ENCODE measurements at places on chromosomes 1 and 21.

GRCh38 chr1:73639494-73639893, 558.5 kb downstream of the LRRIQ3 start:
- no peak overlapping the region for H3K27ac ChIP-seq
- H3K27me3 ChIP-seq: peaks cover 8% of the 10 kb centered on the region
- DNase-seq: no peak
- no peaks in the 10 kb centered on the region for H3K36me3 ChIP-seq

- H3K4me1 ChIP-seq: no peaks in the 10 kb centered on the region
- no peaks in the 10 kb centered on the region for H3K36me3 ChIP-seq
- no peak overlapping the region for H3K4me3 ChIP-seq
- no peak for DNase-seq
- H3K27ac ChIP-seq: no peak overlapping the region
- no peaks in the 10 kb centered on the region for H3K27me3 ChIP-seq
Observed at GRCh38 chr1:186837806-186838205, 9.1 kb downstream of the PLA2G4A start.

GRCh38 chr21:14918527-14918926, 146.3 kb downstream of the NRIP1 start:
- no peaks in the 10 kb centered on the region for H3K4me1 ChIP-seq
- DNase-seq: no peak
- no peak overlapping the region for H3K4me3 ChIP-seq
- no peaks in the 10 kb centered on the region for H3K27me3 ChIP-seq
- no peak overlapping the region for H3K27ac ChIP-seq

GRCh38 chr1:3817821-3818597, 21.7 kb upstream of the LRRC47 start:
- DNase-seq: no peak
- no peak overlapping the region for H3K4me3 ChIP-seq
- H3K27ac ChIP-seq: no peak overlapping the region
- peaks cover 2% of the 10 kb centered on the region for H3K36me3 ChIP-seq
- no peaks in the 10 kb centered on the region for H3K27me3 ChIP-seq

GRCh38 chr1:52629325-52629643, 3.7 kb upstream of the SHISAL2A start:
- no peak for DNase-seq
- no peaks in the 10 kb centered on the region for H3K4me1 ChIP-seq
- H3K4me3 ChIP-seq: no peak overlapping the region

- DNase-seq: peak; percentile 76
- peak overlapping the region; percentile 75 for H3K27ac ChIP-seq
- no peaks in the 10 kb centered on the region for H3K36me3 ChIP-seq
- H3K4me3 ChIP-seq: no peak overlapping the region
- peaks cover 32% of the 10 kb centered on the region for H3K4me1 ChIP-seq
Observed at GRCh38 chr1:232221802-232222499, 408.0 kb downstream of the SIPA1L2 start.

GRCh38 chr1:185453496-185454192, 136.6 kb upstream of the IVNS1ABP start:
- peaks cover 5% of the 10 kb centered on the region for H3K4me1 ChIP-seq
- no peak overlapping the region for H3K4me3 ChIP-seq
- DNase-seq: no peak
- H3K27me3 ChIP-seq: no peaks in the 10 kb centered on the region
- peak overlapping the region; percentile 47 for H3K27ac ChIP-seq

DNA sequence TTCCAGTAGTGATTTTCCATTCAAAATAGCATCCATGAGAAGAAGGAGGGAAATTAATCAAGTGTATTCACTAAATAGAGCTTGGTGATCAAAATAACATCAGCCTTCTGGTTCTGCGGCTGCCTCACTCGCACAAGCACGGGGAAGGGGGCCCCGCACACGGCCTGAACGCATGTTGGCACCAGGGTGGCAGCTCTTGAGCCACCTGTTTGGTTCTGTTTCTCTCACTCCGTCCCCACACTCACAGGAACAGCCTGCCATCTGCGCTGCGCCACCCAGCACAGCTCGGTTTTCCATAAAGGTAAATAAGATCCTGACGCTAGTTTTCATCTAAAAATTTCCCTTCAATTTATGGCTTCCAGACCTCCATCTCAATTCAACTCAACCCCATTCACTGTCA, 49.4 kb downstream of the TIAM1 start:
- no peak for DNase-seq
- peaks cover 18% of the 10 kb centered on the region for H3K4me1 ChIP-seq
- no peaks in the 10 kb centered on the region for H3K27me3 ChIP-seq

GRCh38 chr21:28138272-28138671, 854.4 kb downstream of the LTN1 start:
- DNase-seq: no peak
- H3K4me3 ChIP-seq: no peak overlapping the region
- no peaks in the 10 kb centered on the region for H3K27me3 ChIP-seq

DNA sequence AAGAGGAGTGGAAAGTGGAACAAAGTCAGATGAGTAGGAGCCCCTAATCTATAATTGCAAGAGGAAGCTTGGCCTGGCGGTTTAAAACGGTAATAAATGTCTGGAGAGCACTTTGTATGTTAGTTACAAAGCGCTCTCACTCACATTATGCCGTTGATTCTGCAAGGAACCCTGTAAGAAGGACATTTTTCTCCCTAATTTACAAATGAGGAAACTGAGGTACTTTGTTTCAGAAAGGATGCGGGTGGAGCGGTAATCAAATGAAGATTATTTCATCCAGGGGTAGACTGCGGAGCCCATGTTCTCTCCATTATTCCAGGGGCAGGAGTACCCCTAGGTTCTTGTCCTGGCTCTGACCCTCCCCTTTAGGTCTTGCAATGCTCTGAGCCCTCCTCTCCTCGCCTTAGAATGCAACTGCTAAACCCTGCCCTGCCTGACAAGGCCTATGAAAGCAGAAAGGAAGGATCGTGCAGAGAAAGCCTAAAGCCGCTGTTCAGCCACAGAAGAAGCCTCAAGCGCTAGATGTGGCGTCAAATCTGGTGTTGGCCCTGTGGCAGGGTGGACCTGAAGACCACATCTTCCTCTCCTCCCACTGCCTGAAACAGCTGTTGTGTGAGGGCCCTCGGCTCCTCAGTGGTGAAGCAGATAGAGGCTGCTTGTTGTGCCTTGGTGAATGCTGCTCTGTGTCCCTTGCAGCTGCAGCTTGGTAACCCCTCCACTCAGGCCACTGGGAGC, 588 bp upstream of the PACC1 start:
- H3K4me3 ChIP-seq: peak overlapping the region; percentile 69
- H3K36me3 ChIP-seq: no peaks in the 10 kb centered on the region
- no peaks in the 10 kb centered on the region for H3K4me1 ChIP-seq
- H3K27me3 ChIP-seq: no peaks in the 10 kb centered on the region

- peak overlapping the region; percentile 24 for H3K27ac ChIP-seq
- no peak overlapping the region for H3K4me3 ChIP-seq
- no peak for DNase-seq
- peaks cover 14% of the 10 kb centered on the region for H3K4me1 ChIP-seq
- H3K27me3 ChIP-seq: peaks cover 3% of the 10 kb centered on the region
- H3K36me3 ChIP-seq: peaks cover 22% of the 10 kb centered on the region
Observed at GRCh38 chr1:35288761-35289160, 20.3 kb downstream of the ZMYM4 start.

DNA sequence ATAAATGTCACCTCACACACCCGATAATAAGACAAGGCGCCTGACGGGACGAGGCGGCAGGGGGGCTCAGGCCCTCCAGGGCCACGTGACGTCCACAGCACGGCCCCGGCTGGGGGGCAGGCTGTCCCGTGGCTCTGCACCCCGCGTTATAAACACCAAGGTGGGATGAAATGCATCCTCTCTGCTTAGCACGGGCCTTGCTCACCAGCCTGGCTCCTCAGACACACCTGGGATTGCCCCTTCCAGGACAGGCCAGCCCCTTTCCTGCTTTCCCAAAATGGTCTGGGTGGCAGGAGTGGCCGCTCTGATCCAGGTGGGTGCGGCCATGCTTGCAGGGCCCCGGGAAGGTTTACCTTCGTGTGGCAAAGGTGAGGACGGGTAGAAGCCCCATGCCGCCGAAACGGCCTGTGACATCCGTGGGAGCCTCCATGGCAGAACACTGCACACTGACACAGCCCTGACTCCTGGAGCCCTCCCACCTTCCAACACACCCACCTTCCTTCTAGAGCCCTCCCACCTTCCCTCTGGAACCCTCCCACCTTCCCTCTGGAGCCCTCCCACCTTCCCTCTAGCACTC, 35.9 kb downstream of the SLC19A1 start:
- H3K27ac ChIP-seq: no peak overlapping the region
- no peak overlapping the region for H3K4me3 ChIP-seq
- no peaks in the 10 kb centered on the region for H3K4me1 ChIP-seq
- H3K36me3 ChIP-seq: no peaks in the 10 kb centered on the region
- peak; percentile 47 for DNase-seq

DNA sequence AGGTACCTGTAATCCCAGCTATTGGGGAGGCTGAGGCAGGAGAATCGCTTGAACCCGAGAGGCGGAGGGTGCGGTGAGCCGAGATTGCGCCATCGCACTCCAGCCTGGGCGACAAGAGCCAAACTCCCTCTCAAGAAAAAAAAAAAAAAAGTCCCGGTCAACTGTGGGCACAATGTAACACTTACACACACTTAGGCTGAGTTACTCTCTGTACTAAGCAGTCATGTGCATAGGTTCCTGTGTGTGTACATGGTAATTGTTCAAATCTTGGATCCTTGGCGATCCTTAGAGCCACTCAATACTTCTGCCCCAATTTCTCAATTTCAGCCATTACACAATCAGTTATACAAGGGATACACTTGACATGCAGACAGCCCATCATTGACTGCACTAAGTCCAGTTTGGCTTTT, 11.6 kb downstream of the SDCCAG8 start:
- H3K36me3 ChIP-seq: peaks cover 24% of the 10 kb centered on the region
- no peak overlapping the region for H3K4me3 ChIP-seq
- H3K4me1 ChIP-seq: peaks cover 48% of the 10 kb centered on the region

Data from RWPE2 (cell line).